ENCODE measurements at places on chromosomes 12 and 14.

DNA sequence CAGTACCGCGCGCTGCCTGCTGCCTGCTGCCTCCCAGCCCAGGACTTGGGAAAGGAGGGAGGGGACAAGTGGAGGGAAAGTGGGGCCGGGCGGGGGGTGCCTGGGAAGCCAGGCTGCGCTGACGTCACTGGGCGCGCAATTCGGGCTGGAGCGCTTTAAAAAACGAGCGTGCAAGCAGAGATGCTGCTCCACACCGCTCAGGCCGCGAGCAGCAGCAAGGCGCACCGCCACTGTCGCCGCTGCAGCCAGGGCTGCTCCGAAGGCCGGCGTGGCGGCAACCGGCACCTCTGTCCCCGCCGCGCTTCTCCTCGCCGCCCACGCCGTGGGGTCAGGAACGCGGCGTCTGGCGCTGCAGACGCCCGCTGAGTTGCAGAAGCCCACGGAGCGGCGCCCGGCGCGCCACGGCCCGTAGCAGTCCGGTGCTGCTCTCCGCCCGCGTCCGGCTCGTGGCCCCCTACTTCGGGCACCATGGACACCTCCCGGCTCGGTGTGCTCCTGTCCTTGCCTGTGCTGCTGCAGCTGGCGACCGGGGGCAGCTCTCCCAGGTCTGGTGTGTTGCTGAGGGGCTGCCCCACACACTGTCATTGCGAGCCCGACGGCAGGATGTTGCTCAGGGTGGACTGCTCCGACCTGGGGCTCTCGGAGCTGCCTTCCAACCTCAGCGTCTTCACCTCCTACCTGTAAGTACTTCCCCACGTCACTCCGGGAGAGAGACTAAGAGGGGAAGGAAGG, at the start of gene LGR5:
Gene LGR5, plus strand, starts transcription at position 186 of the 732 bp plus-strand sequence. Its CDS starts 283 bp downstream, at position 469.
- no peak for DNase-seq

DNA sequence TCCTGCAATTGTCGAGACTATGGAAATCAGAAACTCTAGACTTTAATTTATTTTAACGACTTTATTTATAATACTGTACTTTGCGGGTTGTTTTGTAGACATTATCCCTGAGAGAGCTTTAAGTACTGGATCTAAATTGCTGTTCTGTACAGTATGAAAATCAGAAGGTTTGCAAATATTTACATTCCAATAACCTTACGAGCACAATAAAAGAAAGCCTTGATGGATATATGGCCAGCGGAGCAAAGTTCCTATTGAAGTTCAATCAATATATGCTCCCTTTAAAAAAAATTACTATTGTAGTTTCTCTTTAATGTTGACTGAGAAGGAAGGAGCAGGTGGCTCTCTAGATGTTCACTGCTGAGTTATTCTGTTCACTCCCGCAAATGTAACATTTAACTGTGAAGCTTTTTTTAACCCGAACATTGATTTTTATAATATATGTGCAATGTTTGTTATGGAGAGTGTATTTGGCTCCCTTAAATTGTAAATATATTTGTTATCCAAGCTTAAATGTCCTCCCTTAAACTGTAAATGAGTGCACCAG, 235.3 kb downstream of the PLCZ1 start:
- DNase-seq: no peak

DNA sequence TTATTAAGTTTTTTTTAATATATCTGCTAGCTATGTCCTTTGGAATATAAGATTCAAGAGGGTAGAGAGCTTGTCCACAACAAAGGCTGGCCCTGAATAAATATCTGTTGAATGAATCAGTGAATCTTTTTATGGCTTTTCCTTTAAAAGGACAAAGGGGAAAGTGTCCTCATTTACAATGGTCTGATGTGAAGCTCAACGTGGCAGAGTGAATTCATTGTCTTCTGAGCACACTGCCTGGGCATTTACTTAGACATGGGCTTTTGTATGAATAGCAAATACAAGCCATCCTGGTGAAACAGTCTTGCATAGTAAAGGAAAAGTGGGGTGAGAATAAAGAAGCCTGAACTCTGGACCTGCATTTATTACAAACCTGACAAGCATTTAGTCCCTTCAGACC, 201.2 kb downstream of the NELL2 start:
- no peak for DNase-seq

DNA sequence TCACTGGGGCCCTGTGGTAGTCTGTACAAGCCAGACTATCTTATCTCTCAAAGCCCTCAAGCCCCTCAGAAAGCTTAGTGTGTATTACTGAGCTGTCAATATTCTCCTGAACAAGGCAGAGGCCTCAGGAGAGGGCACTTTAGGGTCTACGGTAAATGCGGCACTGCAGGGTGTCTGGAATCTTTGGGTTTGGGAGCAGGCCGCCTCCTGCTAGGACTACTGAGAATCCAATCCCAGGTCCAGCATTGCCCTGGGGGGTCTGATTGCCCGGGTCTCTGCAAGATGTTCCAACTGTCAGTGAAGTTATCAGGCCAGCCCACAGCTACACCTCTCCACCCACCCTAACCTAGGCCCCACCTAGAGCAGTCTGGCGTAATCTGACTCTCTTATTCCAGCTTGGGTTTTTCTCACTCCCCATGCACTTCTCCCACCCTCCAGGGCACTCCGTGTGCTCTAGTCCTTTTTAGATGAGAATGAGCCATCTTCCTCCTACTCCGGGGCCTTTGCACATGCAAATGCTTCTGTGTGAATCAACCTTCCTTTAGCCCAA, 4.3 kb upstream of the ZFP36L1 start:
- no peak for DNase-seq

DNA sequence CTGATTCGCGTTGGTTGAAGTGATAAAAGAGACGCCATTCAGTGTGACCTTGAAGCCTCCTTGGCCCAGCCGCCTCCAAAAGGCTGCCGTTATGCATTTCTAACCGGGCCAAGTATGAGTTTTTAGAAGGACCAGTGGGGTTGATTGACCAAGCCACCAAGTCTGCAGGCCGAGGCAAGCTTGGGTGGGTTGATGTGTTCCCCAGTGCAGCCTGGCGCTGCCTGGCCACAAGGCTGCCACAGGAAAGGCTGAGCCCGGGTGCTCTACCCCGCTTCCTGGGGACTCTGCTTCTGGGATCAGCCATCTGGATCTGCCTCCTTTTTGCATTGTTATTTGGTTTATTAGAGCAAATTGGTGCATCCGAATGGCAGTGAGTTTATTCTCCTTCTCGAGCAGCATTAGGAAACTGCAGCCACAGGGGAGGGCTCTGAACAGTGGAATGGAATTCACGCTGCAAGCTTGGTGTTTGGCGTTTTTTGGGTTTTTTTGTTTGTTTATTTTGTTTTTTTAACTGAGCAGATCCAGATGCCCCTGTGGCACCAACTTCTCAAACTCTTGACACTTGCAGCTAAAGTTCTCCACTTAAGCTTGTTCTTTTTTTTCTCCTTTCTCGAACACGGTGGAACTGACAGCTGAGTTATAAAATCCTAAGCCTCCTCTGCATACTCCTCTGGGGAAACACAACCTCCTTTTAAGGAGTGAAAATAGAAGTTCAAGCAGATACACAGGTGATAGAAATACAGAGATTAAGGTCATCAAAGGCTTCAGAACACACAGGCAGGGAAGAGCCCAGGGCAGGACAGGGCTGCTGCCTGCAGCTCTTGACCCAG, 145.4 kb upstream of the FKBP4 start:
- no peak for DNase-seq

- DNase-seq: no peak
Measured at GRCh38 chr12:5590316-5590715, 158.4 kb downstream of the NTF3 start.

- DNase-seq: no peak
Measured at GRCh38 chr14:31080484-31080883, 54.3 kb upstream of the STRN3 start.

DNA sequence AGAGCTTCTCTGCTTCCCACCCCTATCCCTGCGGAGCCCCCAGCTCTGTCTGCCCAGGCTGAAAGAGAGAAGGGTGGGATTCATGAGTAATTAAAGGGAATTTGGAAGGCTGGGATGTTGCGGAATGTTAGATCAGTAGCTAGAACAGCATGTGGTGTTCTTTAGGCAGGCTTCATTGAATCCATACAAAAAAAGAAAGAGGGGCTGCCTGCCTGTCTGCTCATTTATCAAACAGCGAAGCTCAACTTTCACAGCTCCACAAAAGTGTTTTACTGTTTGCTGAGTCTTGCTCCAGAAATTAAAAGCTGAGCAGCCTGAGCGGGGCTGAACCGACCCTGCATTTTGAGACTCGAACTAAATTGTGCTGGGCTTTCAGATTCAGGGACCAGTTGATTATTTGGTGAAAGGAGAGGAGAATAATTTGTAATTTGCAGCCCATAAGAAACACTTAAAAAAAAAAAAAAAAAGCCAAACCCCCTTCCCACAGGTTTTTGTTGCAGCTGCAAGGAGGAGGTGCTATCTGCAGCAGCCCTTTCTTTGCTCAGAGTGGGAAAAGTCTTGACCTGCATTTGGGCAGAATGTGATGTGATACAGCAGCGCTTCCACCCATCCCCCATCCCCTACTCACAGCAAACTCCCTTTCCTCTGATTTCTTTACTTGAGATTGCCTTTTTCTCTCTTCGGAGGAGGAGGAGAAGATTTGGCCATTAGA, 89.7 kb downstream of the RFX4 start:
- DNase-seq: no peak

GRCh38 chr14:69226178-69226577, 33.8 kb upstream of the GALNT16 start:
- no peak for DNase-seq

All from T47D (cell line).